Aorta (tissue), 5 donors: ENCODE measurements at places on chromosomes 13 and 19. TPM values are rescaled to one million over a fixed set of nuclear protein-coding genes. Genes with fewer than 3 reads are reported as not detected.

SPRY2 gene
- 45.2 TPM for total RNA-seq

EHD2 gene
- 170 TPM for total RNA-seq

- DNase-seq = no peak
- H3K27me3 ChIP-seq = no peaks in the 10 kb centered on the region
- H3K4me1 ChIP-seq = no peaks in the 10 kb centered on the region
- no peak overlapping the region for H3K4me3 ChIP-seq
These were observed 200.5 kb downstream of the SUCLA2 start for GRCh38 chr13:47800593-47800992.

DNA sequence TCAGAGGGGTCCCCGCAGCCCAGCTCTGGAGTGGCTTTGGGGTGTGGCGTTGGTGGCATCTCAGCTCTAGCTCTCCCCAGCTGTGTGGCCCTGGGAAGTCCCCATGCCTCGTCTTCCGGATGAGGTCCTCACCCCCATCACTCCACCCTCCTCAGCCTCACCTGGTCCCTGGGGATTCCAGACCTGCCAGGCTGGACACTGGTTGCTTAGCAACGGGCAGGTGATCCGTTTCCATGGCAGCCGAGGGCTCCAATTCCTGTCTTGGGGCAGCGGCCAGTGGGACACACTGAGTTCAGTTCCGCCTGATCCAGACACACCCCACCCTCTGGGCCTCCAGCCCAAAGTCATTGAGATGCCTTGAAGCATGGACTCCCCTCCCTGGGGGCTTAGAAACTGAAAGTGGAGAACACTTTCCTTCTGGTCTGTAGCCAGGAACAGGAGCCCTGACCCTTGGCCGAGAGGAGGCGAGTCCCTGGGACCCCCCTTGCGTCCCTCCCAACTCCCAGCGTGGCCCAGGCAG, 7.7 kb upstream of the MISP start:
- no peak for DNase-seq
- no peaks in the 10 kb centered on the region for H3K4me1 ChIP-seq
- H3K27me3 ChIP-seq = no peaks in the 10 kb centered on the region
- H3K27ac ChIP-seq = no peak overlapping the region
- H3K36me3 ChIP-seq = no peaks in the 10 kb centered on the region

CADM4 gene
- total RNA-seq = 2.9 TPM

DNA sequence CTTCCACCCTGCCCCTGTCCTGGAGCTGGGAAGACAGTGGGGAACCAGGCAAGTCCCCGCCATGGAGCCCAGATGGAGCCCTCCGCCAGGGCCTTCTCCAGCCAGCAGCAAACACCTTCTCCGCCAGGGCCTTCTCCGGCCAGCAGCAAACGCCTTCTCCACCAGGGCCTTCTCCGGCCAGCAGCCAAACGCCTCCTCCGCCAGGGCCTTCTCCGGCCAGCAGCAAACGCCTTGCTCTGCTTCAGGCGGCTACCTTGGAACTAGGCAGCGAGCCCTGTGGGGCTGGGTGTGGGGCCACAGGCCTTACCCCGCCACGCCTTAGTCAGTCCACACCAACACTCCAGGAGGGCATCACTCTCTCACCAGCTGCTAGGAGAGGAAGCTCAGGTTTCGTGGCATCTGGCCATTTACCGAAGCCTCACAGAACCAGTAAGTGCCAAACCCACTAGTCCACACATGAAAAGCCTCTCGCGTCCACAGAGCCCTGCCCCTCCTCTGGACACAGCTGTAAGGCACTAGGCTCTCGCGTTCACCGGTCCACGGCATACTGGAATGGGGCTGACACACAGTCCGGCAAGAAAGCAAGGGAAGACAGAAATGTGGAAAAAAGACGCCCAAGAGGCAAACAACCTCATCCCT, 41.0 kb downstream of the MLLT1 start:
- H3K36me3 ChIP-seq = no peaks in the 10 kb centered on the region
- peak; percentile 78 for DNase-seq
- no peaks in the 10 kb centered on the region for H3K27me3 ChIP-seq
- H3K27ac ChIP-seq = peak overlapping the region; percentile 6
- H3K4me3 ChIP-seq = no peak overlapping the region

RAB8A gene
- 56.7 TPM for total RNA-seq

MZT1 gene
- total RNA-seq = 7.4 TPM

PMIS2 gene
- not detected for total RNA-seq

ZNF563 gene
- 5.4 TPM for total RNA-seq

- H3K36me3 ChIP-seq = no peaks in the 10 kb centered on the region
- no peak overlapping the region for H3K4me3 ChIP-seq
- DNase-seq = no peak
- no peak overlapping the region for H3K27ac ChIP-seq
- H3K27me3 ChIP-seq = no peaks in the 10 kb centered on the region
These were observed 133.2 kb upstream of the SLITRK5 start for GRCh38 chr13:87537951-87538350.

- no peak within 1 kb of the TSS for H3K27ac ChIP-seq
- H3K4me3 ChIP-seq = peak within 1 kb of the TSS; percentile 53
- DNase-seq = peak; percentile 92
These were observed at the start of gene B3GNT8 for GRCh38 chr19:41426952-41427646. Gene B3GNT8, minus strand, starts transcription at chr19:41427374. Its CDS starts 596 bp downstream, at chr19:41426778.

GRCh38 chr13:54226876-54227275, 1198.3 kb downstream of the OLFM4 start:
- H3K36me3 ChIP-seq = no peaks in the 10 kb centered on the region
- H3K4me1 ChIP-seq = no peaks in the 10 kb centered on the region
- no peak overlapping the region for H3K27ac ChIP-seq

- no peak overlapping the region for H3K4me3 ChIP-seq
- H3K4me1 ChIP-seq = no peaks in the 10 kb centered on the region
- H3K27ac ChIP-seq = no peak overlapping the region
These were observed 17.7 kb downstream of the TMEM161A start for GRCh38 chr19:19120308-19121231.

MYH14 gene
- 11.8 TPM for total RNA-seq

GRCh38 chr19:49210108-49210900, 52.7 kb downstream of the TRPM4 start:
- no peak overlapping the region for H3K4me3 ChIP-seq
- H3K27ac ChIP-seq = no peak overlapping the region
- peak; percentile 53 for DNase-seq
- H3K36me3 ChIP-seq = no peaks in the 10 kb centered on the region
- no peaks in the 10 kb centered on the region for H3K27me3 ChIP-seq

DNA sequence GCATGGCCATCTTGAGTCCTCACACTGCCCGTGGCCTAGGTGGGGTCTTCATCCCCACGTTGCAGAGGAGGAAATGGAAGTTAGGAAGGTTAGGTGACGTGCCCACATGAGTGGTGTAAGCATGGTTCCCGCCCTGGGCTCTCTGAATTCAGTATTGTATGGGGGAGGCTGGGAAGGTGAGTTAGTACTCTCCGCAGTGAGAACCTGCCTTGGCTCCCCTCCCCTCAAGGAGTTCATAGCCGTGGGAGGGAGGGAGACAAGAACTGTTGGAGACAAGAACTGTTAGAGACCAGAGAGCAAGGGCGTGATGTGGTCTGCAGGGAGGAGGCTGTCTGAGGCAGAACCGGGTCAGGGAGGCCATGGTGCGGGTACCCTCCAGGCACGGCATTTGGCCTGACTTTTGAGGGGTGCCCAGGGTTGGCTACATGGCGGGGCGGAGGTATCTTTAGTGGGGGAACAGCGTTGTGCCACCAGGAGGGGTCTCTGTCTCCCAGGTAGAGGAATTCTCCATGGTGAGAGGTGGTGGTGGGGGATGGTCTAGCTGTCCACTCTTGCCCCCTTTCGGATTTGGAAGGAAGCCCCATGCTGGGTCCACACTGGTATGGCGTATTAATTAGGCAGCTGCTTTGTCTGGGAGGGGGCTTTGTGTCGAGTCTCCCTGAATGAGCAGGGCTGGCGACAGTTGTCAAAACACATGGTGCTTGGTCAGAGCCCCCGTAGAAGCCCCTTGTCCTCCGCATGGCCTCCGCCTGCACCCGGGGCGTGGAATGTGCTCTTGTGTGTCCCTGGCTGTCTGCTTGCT, 45.8 kb downstream of the CAPN12 start:
- no peak overlapping the region for H3K4me3 ChIP-seq
- no peaks in the 10 kb centered on the region for H3K4me1 ChIP-seq
- DNase-seq = no peak
- peak overlapping the region; percentile 58 for H3K27ac ChIP-seq
- no peaks in the 10 kb centered on the region for H3K27me3 ChIP-seq

GRCh38 chr19:35099897-35100275, 15.7 kb upstream of the FXYD3 start:
- H3K27me3 ChIP-seq = no peaks in the 10 kb centered on the region
- no peak for DNase-seq
- no peaks in the 10 kb centered on the region for H3K4me1 ChIP-seq
- H3K36me3 ChIP-seq = no peaks in the 10 kb centered on the region
- no peak overlapping the region for H3K4me3 ChIP-seq
- H3K27ac ChIP-seq = no peak overlapping the region

DNA sequence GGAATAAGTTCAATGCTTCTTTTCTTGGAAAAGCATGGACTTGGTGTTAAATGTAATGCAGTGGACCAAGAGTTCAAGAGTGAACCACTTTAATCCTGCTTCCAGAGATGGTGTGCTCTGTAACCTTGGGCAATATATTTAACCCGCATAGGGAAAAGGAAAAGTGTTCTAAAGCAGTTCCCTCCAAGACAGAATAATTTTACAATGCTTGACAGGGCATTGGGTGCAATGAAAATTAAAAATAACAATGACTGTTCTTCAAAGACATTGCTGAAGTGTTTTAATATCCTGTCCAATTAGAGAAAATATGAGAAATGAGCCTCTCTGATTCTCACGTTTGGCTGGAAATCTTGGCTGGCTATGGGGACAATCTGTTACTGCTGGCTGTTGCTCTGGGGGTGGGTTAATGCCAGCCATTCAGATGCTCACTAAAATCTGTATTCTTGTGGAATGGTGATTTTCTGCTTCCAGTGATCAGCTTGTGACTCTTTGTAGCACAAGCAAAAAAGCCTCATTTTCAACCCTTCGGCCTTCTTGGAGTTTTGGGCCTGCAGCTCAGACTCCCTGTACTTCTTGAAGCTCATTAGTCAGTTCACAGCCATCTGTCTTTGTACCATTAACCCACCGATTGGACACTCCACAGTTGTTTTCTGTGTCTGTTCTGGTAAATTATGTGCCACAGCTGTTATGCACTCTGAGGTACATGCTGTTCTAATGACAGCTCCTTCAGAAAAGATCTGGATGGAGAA, 310.6 kb downstream of the LMO7 start:
- H3K4me1 ChIP-seq = no peaks in the 10 kb centered on the region
- no peak for DNase-seq
- no peaks in the 10 kb centered on the region for H3K36me3 ChIP-seq
- no peaks in the 10 kb centered on the region for H3K27me3 ChIP-seq
- H3K4me3 ChIP-seq = no peak overlapping the region
- H3K27ac ChIP-seq = no peak overlapping the region

GRCh38 chr19:45446944-45447343, 20.9 kb upstream of the FOSB start:
- H3K4me1 ChIP-seq = no peaks in the 10 kb centered on the region
- H3K4me3 ChIP-seq = no peak overlapping the region
- H3K27me3 ChIP-seq = no peaks in the 10 kb centered on the region
